ENCODE measurements at places on chromosomes 11 and 22. TPM values are rescaled to one million over a fixed set of nuclear protein-coding genes. Genes with fewer than 3 reads are reported as not detected.

DNA sequence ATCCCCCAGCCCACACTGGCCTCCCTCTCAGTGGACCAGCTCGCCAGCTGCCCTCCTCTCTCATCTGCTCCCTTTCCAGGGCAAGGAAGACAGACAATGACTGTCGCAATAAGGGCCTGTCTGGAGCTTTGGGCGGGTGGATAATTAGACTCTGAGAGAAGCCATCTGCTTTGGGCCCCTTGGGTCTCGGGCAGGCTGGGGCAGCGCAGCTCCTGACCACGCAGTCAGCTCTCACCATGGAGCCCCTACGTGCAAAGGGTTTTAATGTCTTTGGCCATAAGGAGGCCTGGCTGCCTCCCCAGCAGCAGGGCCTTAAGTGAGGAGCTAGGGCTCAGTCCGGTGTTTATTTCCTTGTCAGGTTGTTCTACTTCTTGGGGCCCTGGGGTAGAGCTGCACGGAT, 153.9 kb downstream of the CHST1 start:
- no peak for DNase-seq

DNA sequence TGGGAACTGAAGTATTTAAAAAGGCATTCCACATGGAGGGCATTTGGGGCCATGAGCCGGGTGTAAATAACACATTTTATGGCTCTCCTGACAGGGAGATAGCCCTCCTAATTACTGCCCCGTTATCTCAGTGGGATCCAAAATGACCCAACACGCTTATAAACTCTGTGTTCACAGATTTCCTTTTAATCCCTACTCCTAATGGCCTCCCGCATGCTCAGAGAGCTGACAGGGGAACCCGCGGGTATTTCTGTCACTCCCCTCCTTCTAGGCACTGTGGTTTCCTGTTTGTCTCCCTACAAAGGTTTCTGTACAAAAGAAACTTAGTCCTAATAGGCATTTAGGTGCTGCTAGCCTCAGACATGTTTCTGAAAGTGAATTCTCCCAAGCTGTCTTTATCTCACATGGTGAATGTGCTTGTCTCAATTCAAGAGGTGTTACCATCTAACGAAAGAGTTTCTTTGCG, 202.8 kb upstream of the SEZ6L start:
- no peak for DNase-seq

XKR3 gene
- not detected for total RNA-seq

PRR5 gene
- 24.0 TPM for total RNA-seq

Measured in MG63 (cell line).